Femur (tissue), 1 donor: ENCODE measurements at places on chromosomes 11 and 22.

GRCh38 chr11:12152321-12152720 lies 41.9 kb downstream of the MICAL2 start:
- no peak for DNase-seq

- DNase-seq = peak; percentile 70
Measured at GRCh38 chr11:66326261-66327111, 9.6 kb upstream of the CD248 start.

GRCh38 chr22:44581096-44581435 lies 83.0 kb upstream of the RTL6 start:
- DNase-seq = no peak

- no peak for DNase-seq
Measured at GRCh38 chr11:11857769-11858168, 16.0 kb downstream of the USP47 start.

DNA sequence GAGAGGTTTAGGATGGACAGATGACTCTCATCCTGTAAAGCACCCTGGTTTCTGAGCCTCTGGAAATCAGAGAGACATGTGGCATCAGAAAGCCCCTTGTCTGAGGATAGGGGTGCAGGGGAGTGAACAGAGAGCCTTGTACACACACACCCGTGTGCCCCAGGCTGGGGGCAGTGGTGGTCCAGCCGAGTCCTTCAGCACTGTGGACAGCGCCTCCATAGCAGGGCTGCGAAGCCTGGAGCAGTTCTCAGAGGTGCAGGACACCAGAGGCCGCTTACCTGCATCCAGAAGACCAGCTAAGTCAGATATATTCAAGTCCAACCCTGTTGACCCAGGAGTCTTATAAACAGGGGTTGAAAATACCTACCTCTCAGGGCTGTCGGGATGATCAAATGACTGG lies 11.5 kb upstream of the IGSF9B start:
- no peak for DNase-seq

DNA sequence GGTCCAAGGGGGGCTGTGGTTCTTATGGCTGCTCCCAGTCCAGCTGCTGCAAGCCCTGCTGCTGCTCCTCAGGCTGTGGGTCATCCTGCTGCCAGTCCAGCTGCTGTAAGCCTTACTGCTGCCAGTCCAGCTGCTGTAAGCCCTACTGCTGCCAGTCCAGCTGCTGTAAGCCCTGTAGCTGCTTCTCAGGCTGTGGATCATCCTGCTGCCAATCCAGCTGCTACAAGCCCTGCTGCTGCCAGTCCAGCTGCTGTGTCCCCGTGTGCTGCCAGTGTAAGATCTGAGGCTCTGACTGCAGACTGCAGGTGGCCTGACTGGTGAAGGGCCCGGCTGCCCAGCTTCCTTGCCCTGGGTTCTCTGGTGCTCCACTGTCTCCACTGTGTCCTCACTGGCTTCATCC lies 696 bp downstream of the KRTAP5-5 start:
- DNase-seq = peak; percentile 45

GRCh38 chr11:1656061-1656441 lies 26.5 kb downstream of the KRTAP5-5 start:
- no peak for DNase-seq

- DNase-seq = peak; percentile 82
Measured at GRCh38 chr11:61041755-61042518, 60.4 kb upstream of the CD5 start.

GRCh38 chr22:28180804-28181731 lies 262.0 kb upstream of the PITPNB start:
- DNase-seq = no peak

DNA sequence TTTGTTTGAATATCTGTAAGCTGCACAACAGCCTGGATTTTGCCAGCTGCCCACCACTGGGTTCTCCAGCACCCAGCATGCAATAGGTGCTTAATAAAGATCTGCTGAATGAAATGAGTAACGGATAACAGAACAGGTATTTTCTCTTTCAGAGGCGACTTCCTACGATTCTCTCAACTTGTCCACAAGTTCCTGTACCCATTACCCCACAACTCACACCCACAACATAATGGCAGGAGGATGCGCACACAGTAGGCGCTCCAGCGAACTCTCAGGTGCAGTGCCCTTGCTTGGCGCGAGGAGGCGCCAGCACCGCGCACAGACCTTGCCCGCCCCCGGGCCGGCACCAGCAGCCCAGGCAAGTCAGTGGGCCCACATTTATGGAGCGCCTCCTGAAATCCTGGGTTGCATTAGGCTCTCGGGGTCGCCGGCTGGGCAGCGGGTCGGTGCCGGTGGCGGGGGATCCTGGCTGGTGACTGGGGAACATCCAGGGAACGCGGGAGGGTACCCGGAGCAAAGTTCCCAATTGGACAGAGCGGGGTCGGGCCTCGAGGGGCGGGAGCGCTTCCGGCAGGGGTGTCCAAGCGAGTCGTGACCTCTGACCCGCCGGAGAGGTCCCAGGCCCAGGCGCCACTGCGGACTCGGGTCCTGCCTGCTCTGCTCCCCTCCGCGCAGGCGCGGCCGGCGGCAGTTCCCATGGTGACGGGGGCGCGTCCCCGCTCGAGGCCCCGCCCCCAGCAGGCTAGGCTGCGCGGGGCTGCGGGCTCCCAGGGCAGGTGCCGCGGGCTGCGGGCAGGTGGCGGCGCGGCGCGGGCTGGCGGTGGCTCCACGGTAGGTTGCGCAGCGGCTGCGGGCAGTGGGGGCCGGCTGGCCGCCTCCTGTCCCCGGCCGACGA lies at the start of gene KIAA1671:
Gene KIAA1671, plus strand, starts transcription at position 775 of the 895 bp plus-strand sequence. CDS start 75,284 bp downstream, outside the sequence.
- DNase-seq = peak; percentile 90

- no peak for DNase-seq
Measured at GRCh38 chr11:125679397-125679796, 1.2 kb downstream of the ACRV1 start.

DNA sequence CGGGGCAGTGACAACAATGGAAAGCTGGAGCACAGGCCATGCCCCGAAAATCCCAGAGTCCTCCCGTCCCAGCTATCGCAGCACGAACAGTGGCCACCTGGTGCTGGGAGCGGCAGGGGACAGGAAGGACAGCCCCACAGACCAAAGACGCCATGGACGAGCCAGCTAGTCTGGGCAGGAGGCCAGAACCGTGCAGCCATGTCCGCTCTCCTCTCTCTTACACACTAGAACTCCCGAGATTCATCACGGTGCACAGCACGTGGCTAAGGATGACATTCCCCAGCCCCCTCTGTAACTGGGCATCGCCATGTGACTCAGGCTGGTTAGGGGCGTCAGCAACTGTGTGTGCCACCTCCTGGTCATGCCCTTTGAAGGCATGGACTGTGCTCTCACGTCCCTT lies 4.6 kb downstream of the CDPF1 start:
- peak; percentile 69 for DNase-seq

DNA sequence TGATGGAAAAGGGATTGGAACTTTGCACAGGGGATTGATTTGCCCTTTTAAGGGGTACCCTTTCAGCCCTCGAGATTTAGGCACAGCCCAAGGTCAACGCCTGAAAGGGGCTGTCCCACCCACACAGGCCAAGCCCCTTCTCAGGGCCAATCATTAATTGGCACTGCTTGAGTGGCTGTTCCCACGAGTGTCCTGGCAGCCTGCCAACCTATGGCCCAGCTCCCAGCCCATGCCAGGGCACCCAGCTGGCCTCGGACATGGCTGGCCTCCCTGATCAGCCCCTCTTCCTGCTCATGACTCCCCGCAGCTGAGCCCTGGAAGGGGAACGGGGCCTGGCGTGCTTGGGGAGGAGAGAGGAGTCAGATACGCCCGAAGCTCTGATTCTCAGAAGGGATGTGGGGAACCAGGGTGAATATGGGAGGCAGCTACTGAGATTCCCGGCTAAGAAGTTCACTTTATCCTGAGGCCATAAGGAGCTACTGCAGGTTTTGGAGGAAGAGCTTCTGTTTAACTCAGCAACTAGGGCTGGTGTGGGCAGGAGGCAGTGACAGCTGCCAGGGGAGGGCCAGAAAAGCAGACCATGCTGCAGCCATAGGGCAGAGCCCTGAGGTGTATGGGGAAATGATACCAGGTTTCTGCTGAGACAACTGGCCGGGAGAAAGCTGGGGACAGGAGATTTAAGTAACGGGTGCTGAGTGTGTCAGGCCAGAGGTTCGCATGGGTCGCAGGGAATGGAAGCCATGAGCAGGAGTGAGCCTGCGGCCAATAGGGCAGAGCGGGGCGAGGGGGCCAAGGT lies 30.0 kb downstream of the WNT7B start:
- no peak for DNase-seq

GRCh38 chr11:88489030-88489429 lies 151.5 kb upstream of the CTSC start:
- no peak for DNase-seq

DNA sequence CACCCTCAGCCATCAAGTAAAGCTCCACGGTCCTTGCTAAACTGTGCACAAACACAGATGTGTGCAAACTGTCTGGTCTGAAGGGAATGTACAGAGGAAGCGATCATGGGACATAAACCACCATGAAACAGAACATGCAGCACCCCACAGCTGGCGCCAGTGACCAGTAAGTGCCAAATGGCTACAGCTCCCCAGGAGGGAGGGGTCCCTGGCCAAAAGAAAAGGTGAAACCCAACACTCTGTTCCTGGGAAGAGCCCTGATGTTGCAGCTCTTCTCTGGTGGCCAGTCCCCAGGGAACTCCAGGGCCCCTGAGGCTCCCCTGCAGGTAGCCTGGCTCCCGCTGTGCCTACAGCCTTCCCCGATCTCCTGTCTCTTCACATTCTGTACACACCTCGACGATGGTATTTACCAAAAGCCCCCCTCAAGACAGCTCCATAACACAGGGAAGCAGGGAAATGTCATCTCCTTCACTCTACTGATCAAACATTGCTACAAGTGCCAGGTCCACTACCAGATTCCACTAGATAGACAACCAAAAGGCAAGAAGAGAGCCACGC lies 2.9 kb downstream of the DGCR6L start:
- peak; percentile 13 for DNase-seq

DNA sequence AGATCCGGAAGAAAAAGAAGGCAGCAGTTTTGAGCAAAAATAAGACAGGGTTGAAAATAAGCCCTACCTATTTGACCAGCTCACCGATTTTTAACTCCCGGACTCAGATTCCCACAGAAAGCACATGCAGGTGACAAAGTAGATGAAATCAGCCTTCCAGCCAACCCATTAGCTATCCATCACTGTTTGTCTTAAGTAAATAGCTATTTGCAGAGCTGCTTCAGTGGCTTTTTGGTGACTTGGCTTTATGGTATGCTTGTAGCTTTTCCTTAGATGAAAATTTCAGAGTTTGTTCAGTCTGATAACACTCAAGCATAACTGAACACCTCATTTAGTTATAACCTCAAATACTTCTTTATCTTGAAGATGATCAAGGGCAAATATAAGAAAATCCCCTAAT lies 192.6 kb downstream of the HIPK3 start:
- DNase-seq = no peak

GRCh38 chr22:37028692-37029674 lies 9.4 kb downstream of the MPST start:
- no peak for DNase-seq

DNA sequence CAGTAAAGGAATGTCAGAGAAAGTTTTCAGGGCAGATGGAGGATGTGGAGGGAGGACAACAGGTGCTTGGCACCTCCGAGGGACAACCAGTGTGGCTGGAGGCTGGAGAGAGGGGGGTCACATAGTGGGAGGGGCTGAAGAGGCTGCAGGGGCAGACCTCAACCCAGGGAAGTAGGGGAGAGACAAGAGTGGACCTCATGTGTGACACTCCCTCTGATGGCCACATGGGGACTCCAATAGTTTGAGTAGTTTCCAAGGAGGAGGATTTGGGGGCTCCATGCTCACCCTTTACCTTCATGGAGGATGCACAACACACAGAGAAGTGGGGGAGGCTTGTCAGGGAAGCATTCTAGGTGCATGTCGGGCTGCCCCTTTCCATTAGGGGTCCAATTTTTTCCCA lies 35.1 kb upstream of the ASPHD2 start:
- no peak for DNase-seq
